ENCODE measurements at places on chromosomes 13 and 19.

DNA sequence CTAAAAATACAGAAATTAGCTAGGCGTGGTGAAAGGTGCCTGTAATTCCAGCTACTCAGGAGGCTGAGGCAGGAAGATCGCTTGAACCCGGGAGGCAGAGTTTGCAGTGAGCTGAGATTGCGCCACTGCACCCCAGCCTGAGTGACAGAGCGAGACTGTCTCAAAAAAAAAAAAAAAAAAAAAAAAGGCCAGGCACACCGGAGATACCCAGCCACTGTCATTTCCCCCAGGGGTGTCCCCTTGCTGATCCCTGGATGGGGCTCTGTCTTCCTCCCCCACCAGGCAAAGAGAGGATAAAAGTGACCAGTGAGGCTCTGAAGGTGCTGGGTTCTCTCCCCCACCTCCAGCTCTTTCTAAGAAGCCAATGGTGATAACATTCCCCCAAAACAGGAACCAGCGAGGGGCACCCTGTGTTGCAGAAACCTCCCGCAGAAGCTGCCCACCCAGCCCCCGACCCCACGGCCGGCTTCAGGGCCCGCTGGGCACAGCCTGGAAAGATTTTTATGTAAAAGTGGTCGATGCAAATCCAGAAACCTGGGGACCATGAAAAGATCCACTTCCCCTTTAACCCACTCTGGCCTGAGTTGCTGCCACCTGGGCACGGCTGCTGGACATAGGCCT is 61.4 kb upstream of the KLF2 start:
- no peak for DNase-seq

DNA sequence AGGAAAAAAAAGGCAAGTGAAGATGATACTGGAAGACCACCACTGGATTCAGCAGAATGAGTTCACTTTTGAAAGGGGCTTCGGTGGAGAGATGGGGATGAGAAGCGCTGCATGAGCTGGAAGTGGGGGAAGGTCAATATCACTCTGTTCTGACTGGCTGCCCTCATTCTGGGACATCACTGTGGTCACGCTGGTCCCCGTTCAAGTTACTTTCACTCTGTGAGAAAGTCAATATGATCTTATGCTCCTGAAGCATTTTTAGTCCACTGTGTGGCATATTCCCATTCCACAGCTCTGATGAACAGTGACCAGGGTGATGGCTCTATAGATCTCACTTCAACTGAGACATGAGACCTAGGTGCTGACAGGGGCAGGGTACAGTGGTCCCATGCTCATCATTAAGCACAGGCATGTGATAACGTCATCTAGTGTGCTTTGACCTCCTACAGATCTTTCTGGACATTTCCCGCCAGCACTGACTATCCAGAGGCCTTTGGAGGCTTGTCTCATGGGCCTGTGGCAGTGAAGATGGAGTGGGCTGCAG is 40.2 kb upstream of the GPR183 start:
- DNase-seq = no peak

- no peak for DNase-seq
Measured at GRCh38 chr13:23159760-23160637, 20.8 kb upstream of the SGCG start.

DNA sequence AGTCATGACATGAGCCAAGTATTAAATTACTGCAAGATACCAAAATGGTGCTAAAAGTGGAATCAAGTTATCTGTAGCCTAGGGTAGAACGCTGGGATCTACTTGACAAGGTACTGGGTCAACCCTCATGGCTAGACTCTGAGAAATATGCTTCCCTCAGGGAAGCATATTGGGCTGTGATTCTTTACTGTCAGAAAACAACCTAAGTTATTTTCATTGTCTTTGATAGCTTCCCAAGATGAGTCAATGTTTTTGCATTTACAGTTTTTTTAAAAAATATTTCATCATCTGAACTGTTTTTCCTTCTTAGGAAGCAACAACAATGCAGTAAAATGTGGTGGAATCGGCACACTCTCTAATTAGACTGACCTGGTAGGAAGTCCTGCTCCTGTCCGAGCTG is 218.0 kb downstream of the RGCC start:
- no peak for DNase-seq

DNA sequence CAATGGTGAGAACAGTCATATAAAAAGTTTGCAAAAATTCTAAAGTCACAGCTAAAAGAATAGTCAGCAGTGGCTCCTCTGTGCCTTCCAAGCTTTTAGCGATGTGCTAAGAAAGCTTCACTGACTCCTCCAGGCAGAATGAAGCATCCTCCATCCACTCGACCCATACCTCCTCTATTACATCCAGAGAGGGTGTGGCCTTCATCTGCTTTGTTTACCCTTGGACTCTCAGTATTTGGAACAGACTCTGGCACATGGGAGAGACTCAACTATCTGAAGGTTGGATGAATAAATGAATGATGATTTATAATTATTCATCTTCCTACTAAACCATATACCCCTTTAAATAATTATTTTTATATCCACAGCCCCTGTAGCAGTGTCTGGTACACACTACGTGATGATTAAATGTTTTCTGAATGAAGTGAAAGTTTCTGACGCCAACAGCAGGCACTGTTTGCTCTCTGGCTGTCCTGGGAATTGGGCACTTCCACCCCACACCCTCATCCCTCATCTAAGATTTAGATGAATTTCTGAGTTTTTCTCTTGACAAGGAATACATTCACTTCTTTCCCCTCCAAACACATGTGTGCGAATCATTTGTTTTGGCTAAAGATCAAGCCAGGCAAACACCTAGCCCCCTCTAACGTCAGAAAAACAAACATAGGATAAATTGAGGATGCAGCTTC is 93.9 kb downstream of the NUFIP1 start:
- no peak for DNase-seq

- peak; percentile 34 for DNase-seq
Measured at GRCh38 chr13:33015791-33016323, 366 bp upstream of the KL start.

GRCh38 chr19:7744871-7745650 is 2.3 kb downstream of the CD209 start:
- no peak for DNase-seq

DNA sequence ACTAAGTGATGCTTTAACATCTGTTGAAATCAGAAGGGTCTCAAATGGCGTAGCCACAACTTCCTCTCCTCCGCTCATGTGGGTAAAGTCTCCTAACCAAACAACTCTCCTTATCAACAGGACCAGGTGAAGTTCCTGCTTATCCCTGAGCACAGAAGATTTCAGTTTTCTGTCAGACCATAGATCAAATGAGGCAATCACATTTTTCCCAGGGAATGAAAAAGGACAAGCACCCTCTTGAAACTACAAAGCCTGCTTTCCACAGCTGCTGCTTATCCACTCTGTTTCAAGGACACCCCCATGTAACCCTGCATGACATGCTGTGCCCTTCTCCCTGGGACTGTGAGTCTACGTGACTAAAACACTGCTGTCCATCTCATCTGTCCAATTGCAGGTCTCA is 788.3 kb upstream of the SLITRK5 start:
- no peak for DNase-seq

DNA sequence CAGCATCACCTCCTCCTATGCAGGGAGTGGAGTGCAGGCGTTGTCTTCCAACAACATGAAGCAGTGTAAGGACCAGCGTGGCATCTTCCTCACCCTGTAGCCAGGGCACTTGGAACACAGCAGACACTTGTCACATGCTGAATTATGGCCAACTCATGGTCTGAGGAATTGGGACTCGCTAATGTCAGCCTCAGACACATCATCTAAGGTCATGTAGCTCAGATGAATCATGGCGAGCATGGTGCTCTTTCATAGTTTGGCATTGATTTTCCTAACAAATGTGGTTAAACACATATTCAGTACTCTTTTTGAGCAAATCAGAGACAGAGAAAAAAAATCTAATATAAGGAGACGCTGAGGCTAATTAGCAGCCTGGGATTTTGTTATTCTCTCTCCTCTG is 99.6 kb upstream of the SGCG start:
- DNase-seq = no peak

- no peak for DNase-seq
Measured at GRCh38 chr13:75657111-75657510, 21.0 kb downstream of the LMO7 start.

DNA sequence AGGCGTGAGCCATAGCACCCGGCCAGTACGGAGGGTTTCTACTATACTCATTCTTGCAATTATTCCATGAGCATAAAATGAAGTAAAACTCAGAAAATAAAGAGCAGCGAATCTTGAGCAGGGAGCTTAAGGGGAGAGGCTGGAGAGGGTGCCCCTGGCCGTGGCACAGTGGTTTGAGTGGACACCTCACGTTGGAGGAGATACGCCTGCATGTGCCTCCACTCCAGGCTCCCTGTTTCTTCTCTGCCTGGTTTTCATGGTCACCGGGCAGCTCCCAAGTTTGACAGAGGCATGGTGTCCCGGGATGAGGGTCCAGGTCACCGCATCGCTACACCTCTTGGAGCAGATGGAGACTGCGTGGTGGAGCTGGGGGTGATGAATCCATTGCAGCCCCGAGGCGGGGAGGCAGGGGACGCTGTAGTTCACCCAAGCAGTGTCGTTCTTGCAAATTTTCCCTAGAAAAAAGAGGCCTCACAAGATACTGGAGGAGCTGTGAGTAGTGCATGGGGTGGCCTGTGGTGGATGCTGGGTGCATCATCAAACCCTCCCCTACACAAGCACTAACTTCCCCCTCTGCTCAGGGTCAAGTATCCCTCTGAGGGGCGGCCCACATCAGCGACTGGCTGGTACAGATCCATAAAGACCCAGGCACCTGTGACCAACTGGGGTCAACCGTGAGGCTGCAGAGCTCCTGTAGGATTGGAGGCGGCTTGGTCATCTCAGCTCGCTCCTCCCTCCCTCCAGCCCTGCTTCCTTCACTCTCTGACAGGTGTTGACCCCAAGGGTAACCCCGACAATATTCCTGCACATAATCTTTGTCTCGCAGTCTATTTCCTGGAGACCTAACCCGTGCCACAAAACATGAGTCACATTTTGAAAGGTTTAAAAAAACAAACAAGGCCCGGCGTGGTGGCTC is 3.6 kb upstream of the MIER2 start:
- no peak for DNase-seq

GRCh38 chr13:82298106-82298505 is 1584.2 kb downstream of the SLITRK1 start:
- DNase-seq = no peak

DNA sequence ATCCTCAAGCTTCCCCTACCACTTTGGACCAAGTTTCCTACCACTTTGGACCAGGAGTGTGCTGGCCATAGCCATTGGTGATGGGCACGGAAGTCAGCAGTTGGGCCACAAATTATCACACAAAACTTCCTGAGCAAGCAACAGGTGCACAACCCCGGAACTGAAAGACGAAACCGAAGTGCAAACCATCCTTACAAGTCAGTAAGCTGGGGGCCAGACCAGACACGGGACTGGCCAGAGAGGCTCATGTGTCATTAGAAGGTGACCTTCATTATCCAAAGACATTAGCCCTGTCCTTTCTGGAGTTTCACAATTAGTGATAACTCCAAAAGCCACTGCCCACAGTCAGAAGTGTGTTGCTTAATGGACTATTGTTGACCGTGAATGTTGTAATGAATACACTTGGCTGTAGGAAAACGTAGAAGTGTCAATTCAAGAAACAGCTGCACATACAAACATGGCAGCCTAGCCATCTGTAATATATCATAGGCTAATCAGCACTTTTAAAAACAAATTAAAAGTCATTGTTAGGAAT is 244.1 kb upstream of the IRS2 start:
- DNase-seq = no peak

DNA sequence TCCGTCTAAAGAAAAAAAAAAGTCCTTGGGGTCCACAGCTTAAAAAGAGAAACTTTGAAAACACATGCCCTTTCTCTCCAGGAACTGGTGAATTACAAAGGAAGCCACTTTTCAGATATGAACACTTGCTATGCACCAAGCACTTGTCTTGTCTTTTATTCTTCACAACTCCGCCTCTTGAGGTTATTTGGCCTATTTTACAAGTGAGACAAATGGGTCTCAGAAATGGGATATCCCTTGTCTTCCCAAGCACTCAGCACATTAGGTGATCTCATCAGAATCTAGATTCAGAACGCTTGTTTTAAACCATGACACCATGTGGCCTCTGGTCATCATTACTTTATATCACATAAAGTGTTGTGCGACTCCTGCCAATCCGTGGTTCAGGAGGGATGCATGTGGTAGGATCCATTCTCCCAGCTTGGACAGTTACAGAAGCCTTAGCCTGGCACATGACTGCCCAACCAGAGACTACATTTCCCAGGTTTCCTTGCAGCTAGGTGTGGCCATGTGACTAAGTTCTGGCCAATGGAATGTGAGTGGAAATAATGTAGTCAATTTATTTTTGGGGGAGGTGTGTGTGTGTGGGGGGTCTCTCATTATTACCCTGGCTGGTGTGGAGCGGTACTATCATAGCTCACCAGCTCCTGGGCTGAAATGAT is 13.9 kb downstream of the TSKS start:
- no peak for DNase-seq

- DNase-seq = no peak
Measured at GRCh38 chr19:13027557-13027956, 32.3 kb downstream of the NFIX start.

DNA sequence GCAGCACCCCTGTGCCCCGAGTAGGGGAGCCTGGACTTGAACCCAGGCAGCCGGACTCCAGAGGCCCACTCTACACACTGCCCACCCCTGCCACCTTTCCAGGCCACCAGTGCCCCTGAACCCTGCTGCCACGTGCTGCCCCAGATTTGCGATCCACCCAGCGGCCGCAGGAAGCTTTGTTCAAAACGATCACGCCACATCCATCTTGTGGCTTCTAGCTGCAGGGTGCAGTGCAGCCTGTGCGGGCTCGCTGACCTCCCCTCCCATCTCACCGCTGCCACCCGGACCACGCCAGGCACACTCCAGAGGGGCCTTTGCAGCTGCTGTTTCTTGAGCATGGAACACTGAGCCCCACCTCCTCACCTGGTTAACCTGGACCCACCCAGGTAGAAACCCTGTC is 3.8 kb downstream of the RAVER1 start:
- DNase-seq = no peak

- no peak for DNase-seq
Measured at GRCh38 chr13:37383046-37383445, 215.5 kb downstream of the POSTN start.

DNA sequence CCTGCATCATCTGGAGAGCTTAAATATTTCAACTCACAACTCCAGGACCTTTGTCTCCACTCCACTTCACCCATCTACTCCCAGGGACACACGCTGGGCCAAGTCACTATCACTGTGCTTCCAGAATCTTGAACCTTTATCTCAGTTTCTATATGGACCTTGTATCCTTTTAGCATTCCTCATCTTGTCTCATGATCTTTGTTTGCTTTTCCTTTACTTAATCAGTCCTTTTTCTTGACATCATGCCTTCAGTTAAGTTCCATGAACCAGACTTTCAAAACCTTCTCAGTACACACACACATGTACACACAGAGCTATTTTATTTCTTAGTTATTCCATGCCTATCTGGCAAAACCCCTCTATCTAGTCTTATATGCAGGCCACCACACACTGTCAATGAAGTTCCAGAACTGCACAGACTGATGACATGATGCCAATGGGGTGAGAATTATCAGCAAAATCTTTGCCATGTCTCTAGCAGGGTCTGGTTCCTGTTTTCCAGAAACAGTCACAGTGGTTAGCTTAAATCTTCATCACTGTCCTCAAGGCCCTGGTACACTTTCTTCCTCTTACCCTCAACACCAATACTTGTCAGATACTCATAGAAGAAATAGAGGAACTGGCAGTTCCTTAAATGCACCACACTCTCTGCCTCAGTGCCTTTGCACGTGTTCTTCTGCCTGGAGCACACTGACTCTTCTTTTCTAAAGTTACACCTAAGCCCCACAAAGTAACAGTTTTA is 77.6 kb upstream of the STARD13 start:
- no peak for DNase-seq

Data from activated CD4-positive, alpha-beta T cell treated with anti-CD3 and anti-CD28 coated beads for 48 hours (primary cell).